Stimulated activated CD8-positive, alpha-beta memory T cell treated with anti-CD3 and anti-CD28 coated beads, Interleukin-4, amount 100 ng/mL, for 4 hours (primary cell): ENCODE measurements at places on chromosomes 2 and 18.

DNA sequence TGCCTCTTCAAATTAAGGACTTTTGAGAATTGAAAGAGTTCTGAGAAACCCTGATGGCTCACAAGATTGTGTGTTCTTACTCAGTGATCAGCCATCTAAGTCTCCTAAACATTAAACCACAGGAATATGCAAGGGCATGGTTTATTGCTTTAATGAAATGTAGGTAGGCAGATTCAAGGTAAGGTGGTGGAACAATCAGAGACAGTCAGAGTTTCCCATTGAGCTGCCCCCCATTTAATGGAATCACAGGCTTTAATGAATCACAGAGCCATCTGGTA lies 107.8 kb upstream of the LRATD1 start:
- DNase-seq: no peak

DNA sequence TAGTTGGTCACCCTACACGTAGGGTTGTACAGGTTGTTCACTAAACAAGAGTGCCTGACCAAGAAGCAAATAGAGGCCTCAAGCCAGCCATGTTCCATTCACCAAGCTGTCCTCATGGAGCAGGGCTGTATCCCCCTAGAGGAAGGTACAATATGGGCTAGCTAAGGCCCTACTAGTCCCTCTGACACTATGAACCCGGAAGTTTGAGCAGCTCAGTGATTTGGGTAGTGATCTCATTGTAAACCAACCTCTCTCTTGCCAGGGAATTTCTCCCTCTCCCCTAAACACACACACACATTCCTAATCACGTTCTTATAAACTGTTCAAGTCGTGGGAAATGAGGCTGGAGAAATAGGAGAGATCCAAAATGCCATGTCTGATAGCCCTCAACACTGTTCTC lies 6.7 kb upstream of the CYS1 start:
- DNase-seq: no peak

- no peak for DNase-seq
These were observed at the start of gene ASAP2 for GRCh38 chr2:9205963-9206948. ASAP2 (plus strand) TSS chr2:9206812; CDS start chr2:9207105, 293 bp downstream.

DNA sequence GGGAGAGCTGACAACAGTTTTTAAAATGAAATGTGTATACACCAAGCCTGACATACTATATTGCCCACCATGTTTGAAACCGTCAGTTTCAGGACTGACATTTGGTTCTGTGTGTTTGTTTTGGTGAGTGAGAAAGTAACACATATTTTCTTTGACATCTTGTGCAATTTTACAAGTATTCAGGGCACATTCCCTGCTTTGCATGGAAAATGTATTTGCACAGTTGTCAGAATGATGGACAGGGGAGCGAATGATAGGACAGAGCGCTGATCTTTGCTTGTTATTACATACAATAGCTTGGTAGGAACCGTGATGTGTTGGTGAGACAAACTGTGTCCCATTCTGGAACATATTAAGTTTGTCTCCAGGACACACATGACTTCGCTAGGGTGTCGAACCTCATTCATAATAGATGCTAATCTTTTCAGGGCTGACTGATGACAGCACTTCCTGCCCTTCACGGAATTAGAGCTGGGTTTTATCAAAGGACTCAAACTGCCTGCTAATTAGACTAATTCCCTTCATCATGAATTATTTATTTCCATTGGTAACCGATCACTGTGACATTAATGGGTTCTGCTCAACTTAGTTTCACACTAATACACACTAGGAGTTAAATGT lies 158.5 kb downstream of the CDCA7 start:
- no peak for DNase-seq

- DNase-seq: no peak
These were observed 61.6 kb upstream of the RAB27B start for GRCh38 chr18:54766634-54767033.

DNA sequence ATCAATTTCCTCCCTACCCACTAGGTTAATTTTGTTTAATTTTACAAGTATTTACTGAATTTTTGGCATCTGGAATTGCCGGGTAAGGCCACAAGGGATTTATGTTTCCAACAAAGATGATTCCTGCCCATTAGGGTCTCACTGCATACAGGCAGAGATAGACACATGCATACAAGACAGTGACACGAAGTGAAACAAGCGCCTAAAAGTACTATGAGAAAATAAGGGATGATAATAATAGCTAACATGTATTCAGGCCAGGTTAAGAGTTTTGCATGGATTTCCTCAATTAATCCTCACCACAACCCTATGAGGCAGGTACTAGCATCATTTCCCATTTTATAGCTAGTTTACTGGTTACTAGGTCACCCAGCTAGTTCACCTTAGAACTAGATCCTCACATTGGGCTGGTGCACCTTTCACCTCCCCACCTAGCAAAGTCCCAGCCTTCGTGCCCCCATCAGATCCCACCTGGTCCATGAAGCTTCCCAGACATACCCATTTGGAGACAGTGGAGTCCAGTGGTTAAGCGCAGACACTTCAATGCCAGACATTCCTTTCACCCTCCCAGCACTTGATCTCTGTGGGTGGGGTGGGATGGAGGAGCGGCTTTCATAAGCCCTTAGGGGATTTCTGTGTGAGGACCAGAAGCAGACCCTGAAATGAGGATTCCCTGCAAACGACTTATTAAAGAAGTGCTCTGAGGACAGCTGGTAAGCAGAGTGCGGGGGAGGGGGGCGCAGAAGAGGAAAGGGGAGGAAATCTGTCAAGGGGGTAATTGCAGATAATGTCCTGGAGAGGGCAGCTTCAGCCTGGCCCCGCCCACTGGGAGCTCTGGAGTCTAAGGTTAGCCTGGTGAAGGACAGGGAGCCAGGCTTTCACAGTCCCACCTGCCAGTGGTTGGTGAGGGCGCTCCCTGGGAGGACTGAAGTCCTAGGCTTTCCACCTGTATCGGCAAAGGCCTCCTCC lies 5.8 kb upstream of the DGUOK start:
- DNase-seq: no peak

GRCh38 chr2:224971214-224971613 lies 71.1 kb downstream of the DOCK10 start:
- DNase-seq: no peak

DNA sequence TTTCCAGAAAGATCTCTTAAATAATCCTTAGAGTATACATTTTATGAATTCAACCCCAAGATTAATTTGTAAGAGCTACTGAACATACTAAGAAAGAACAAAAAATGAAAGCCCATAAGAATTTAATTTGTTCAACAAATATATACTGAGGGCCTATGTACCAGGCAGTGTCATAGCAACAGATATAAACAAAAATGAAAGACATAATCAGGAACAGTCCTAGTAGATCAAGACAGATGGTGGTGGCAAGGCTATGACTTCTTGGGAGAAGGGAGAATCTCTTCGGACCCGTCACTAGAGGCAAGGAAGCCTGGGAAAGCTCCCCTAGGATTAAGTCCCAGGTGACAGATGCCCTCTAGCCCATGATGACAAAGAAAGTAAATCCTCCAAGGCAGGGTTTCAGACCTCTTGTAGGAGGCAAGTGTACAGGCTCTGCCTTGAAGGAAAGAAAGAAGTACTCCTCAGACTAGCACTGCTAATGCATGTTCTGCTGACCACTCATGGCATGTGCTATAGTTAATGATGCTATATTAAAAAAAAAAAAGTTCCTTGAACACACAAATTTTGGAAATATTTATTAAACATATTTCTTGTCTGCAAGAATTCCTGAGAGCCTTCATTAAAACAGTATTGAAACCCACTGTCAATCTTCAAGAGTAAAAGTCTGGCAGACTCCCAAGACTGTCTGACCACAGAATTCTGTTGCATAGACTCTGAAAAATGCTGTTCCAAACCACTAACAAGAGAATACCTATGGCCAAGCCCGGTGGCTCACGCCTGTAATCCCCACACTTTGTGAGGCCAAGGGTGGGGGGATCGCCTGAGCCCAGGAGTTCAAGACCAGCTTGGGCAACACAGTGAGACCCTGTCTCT lies 31.5 kb downstream of the NOL10 start:
- no peak for DNase-seq

- DNase-seq: no peak
These were observed 35.3 kb downstream of the CRACDL start for GRCh38 chr2:98900721-98901120.

- no peak for DNase-seq
These were observed 61.3 kb upstream of the PGAP1 start for GRCh38 chr2:196987649-196988364.

DNA sequence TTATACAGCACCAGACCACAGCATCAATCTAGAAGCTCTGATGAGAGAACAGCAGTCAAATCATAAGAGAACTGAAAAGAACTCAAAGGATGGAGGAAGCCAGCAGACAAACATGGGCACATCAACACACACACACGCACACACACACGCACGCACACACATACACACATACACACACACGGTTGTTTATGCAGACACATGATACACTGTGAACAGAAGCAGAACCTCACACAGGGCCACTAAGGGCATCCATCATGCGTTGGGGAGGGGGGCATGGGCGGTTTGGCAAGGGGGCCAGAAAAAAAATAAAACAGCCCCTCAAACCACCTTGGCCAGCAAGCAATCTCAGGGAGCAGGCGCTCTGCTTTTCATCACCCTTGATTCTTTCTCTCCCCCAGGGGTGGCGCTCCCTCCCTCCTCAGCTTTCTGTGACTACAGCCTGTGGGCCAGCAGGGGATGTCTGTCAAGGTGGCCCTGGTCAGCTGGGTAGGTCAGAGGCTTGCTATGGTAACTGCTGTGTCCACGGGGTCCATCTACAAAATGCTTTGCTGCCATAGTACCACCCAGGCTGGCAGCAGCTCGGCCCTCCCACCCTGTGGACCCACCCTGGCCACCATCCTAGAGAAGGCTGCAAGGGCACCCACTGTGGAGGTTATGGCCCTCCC lies 318.0 kb downstream of the CELF4 start:
- no peak for DNase-seq

DNA sequence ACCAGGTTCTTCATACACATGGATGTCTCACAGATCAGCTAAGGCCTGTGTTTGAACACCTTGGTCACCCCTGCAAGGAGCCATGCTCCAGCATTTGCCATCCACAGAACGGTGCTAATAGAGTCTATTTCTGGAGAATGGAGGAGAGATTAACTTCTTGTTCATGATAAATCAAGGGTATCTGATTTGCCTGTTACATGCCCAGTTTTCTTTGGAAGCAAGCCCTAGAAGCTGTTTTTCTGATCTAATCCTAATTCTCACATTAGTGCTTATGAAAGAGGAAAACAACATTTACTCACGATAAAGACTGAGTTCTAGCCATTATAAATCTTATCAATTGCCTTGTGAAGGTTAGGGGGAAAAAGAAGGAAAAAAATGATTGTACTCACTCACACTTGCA lies 119.6 kb upstream of the DTNA start:
- no peak for DNase-seq

DNA sequence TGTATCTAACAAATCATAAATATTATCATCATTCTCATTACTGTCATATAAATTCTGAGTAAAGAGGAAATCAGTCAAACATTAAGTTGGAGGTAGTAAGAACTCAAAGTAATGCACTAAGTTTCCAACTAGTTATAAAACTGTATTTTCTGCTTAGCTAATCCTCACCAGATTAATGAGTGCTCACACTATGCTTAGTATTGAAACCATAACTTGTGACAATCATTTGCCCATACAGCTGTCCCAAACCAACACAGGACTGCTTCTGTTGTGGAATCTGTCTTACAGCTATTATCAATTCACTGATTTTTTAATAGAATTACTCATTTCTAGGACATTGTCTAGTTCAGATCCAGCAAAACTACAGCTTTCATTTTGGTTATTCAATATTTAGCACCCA lies 41.5 kb upstream of the TANK start:
- DNase-seq: no peak

DNA sequence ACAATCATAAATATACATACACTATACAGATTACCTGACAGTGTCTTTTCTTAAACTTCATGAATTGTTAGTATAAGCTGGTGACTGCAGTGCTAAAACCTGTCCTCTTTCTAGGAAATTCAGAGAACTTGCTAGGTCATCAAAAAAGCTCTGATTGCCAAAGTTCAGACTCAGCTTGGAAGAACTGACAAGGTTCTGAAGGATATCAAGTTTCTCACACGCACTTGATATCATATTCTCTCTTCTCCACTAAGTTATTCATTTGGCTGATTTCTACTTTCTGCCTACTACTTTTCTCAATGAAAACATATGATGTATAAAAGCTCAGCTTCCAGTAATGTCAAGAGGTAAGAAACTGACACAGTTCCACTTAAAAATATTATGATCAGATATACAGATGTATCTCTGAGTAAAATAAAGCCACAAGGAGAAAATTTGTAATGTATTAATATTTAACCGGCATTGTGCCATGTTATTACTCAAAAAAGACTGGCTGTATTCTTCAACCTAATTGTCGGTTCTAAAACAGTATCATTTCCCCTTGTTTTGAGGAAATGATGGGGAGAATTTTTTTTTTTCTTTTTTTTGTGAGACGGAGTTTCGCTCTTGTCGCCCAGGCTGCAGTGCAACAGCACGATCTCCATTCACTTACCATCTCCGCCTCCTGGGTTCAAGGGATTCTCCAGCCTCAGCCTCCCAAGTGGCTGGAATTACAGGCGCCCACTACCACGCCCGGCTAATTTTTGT lies 2.4 kb downstream of the OSBPL1A start:
- no peak for DNase-seq

GRCh38 chr2:211014376-211014775 lies 458.0 kb downstream of the CPS1 start:
- DNase-seq: no peak

DNA sequence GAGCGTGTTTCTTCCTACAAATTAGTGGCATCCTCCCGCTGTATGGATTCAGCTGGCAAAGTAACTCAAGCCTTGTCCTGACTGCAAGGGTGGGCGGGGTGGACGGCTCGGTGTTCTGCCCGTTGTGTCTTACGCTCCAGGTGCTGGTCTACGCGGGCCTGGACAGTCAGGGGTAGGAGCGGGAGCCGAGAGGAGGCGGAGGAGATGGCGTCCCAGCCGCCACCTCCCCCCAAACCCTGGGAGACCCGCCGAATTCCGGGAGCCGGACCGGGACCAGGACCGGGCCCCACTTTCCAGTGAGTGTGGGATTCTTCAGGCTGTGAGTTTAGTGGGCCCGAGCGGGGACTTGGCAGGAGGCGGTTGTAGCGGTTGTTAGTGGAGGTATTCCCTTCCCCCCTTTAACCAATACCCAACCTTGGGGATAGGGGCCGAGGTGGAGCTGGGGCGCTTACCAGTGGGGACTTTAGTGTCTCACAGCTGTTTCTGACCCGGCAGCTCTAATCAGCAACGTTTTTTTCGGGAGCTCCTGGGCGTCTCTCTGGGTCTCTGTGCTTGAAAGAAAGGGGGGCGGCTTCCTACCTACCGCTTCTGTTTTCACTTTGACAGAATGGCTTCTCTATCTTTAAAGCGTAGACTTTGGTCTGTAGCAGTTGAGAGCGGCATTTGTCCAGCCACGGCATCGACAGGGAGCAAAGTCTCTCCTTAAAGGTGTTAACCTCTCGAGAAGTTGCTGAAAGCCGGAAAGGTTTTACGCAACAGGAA lies at the start of the genes PEX13 and PUS10:
TSS of gene PEX13 (plus strand) at position 165 of the 762 bp plus-strand sequence. CDS start at position 205, 40 bp downstream.
TSS of gene PUS10 (minus strand) at position 700 of the 762 bp plus-strand sequence. CDS start 6,365 bp downstream, outside the sequence.
- peak; percentile 15 for DNase-seq

DNA sequence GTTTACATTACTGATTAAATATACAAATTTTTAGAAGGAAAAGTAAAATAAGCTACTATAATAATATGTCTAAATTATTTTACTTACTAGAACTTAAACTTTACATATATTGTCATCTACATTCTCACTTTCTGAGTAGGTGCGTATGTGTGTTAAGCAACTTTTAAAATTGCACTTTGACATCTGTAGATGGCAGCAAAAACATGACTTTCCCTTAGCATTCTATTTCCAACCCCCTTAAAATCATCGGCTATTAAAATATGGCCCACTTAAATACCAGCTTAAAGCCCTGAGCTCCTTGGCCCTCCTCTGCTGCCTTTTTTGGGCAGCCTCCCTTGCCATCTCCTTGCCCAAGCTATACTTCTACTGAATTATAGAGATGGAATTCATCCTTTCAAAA lies 78.0 kb downstream of the UPP2 start:
- no peak for DNase-seq
